IMR-90 (cell line): ENCODE measurements at places on chromosomes 11 and 22. TPM values are rescaled to one million over a fixed set of nuclear protein-coding genes. Genes with fewer than 3 reads are reported as not detected.
A peak's percentile ranks its signal among the peaks of the same experiment; 100 is the strongest.

DNA sequence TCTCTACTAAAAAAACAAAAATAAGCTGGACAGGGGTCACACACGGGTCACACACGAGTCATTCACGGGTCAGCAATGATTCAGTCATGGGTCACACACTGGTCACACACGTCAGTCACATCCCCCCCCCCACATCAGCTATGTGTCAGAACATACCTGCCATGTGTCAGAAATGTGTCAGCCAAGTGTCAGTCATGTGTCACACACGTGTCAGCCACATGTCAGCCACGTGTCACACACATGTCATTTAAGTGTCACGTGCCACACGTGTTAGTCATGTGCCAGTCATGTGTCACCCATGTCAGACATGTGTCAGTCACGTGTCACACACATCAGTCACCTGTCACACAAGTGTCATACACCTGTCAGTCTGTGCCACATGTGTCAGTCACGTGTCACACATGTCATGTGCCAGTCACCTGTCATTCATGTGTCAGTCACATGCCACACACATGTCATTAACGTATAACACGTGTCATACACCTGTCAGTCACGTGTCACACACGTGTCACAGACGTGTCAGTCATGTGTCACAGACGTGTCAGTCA, 28.7 kb upstream of the MMP20 start:
- DNase-seq, result peak; percentile 6

GRCh38 chr11:94583866-94584500, 16.8 kb downstream of the PIWIL4 start:
- peak; percentile 75 for DNase-seq

The PACSIN3 gene
- total RNA-seq, result 18.9 and 19.2 TPM in 2 replicates

GRCh38 chr11:47587039-47587716, 700 bp downstream of the FAM180B start:
- DNase-seq, result no peak

- no peak for DNase-seq
Measured at GRCh38 chr11:39772525-39773137, 1686.8 kb downstream of the LRRC4C start.
